ENCODE measurements at places on chromosomes 12 and 14.

DNA sequence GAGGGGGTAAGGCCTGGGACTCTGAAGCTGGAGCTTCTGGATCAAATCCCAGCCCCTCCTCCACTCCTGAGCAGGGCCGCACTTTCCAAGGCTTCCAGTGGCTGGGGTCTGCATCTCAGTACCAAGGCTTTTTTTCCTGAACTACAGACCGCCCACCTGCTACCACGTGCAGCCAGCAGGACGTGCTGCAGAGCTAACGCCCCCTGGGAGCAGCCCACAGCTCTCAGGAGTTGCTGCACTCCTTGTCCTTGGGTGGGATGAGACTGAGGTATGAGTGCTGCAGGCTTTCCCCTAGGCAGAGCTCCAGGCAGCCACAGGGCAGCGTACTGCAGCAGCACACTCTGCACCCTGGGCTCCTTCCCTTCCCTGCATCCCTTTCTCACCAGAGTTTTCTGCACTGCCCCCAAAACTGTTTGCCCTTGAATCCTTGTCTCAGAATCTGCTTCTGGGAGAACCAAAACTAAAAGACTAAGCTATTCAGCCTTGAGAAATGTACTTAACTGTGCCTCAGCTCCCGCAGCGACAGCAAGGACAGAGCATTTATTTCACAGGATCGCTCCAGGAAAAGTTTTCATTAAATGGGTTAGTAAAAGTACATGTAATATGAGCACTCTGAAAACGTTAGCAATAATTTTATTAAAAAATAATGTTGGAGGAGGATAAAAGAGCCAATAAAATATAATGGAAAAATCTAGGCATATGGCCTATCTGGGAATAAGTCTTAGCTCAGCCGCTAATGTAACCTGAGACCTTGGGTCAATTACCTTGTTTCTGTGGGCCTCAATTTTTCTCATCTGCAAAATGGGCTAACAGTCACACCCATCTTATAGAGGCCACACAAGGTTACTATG, 25.5 kb downstream of the RBM19 start:
- DNase-seq, result no peak

DNA sequence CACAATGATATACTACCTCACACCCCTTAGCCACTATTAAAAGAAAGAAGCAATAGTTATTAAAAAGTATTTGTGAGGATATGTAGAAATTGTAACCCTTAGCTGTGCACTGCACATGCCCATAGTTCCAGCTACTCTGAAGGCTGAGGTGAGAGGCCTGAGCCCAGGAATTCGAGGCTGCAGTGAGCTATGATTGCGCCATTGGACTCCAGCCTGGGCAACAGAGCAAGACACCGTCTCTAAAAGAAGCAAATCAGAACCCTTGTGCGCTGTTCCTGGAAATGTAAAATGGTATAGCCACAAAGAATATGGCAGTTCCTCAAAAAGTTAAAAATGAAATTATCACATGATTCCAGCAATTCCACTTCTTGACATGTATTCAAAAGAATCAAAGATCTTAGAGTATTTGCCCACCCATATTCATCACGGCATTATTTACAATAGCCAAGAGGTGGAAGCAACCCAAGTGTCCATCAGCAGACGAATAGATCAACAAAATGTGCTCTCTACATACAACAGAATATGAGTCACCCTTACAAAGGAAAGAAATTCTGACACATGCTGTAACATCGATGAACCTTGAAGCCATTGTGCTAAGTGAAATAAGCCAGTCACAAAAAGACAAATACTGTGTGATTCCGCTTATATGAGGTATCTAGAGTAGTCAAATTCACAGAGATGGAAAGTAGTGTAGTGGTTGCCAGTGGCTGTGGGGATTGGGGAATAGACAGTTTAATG, 23.7 kb upstream of the YLPM1 start:
- peak; percentile 6 for DNase-seq

GRCh38 chr14:100532154-100532861, 54.9 kb downstream of the BEGAIN start:
- no peak for DNase-seq

DNA sequence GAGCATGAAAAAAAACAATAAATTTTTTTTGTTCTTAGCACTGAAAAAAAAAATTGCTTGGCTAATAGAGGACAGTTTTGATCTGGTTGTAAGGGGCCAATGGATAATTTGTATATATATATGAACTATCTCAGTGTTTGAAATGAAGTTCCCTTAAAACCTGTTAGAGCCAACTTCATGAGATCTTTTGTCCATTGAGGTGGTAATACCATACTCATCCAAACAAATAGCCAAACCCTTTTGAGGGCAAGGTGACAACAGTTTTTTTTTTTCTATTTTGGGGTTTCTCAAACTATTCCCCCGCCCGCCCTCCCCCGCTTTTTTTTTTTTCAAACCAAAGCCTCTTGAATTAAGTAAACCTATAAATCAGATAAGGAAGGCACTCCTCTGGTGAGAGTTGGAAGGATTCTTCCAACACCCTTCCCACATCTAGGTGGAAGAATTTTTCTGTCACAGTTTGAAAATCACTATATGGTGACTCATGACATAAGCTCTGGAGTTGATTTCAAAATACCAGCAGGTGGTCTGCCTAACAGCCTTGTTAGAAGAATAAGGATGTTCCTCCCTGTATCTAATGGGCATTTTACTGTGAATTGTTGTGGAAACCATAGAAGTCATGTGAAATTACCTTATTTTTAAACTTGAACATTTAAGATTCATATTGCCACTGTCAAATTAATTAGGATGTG, 10.2 kb downstream of the ARHGAP5 start:
- peak; percentile 2 for DNase-seq

DNA sequence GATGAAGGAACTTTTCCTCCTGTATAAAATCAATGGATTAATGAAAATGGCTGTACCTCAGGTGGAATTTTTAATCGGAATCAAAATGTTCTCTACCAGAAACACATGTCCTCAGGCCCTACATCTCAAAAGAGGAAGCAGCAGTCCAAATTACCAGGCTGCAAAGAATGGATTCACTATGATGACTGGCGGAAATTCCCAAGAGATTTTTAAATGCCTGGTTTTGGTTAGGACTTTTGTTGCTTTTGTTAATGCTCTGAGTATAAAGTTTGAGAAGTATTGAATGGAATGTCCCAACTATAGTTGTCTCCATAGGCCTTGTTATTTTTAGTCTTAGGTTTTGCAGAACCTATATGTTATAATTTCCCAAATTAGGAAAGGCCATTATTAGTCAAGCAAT, 11.2 kb upstream of the IFNG start:
- DNase-seq, result no peak

GRCh38 chr12:106709068-106709511, 65.4 kb upstream of the RIC8B start:
- DNase-seq, result no peak

- DNase-seq, result no peak
These were observed 64.5 kb downstream of the PTCSC3 start for GRCh38 chr14:36111822-36112583.

DNA sequence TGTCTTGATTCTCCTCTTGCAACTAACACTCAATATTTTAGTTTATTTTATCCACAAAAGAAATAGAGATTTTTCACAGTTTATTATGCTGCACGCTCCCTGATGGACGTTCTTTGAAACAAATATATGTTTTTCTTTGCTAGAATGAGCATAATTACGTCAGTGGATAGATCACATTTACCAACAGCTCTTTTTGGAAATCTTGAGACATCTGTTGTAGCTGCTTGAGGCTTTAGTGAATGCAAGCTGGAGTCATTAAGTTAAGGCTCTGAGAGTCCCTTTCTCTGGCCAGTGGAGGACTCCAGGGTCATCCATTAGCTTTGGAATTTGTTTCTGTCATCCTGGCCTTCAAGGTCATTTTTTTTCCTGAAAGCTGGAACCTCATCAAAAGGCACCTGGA, 405.6 kb upstream of the TMEM132C start:
- DNase-seq, result no peak
